ENCODE measurements at places on chromosomes 1 and 21.

DNA sequence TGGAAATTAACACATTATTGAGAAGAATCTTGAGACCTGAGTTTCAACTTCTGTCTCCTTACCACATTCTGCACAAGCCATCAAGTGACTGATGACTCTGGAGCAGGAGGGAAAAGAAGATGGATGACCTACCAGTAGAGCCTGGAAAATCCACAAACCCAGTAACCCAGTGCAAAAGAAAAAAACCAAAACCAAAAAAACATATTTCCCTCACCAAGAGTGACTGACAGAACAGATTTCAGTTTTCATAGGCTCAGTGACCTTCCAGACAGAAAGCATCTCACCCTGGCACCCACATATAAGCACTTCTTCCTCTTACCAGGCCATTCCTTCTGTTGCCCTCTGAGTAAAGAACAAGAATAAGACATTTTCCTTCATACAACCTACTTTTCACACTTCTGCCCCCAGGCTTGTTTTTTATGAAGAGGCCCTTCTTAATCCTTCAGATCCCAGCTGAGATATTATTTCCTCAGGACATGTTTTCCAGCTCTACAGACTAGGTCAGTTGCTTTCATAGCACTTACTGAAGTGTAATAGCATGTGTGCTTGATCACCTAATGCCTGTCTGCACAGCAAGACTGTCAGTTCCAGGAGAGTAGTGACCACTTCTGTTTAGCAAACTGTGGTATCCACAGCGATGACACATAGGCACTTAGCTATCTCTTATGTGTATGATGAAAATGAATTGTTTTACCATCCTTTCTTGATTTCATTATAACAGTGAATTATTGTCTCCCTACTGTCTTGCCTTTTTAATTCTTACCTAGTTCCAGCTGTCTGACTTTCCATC is 4.0 kb downstream of the TSACC start:
- DNase-seq, result no peak

GRCh38 chr1:108096089-108096488 is 104.1 kb downstream of the SLC25A24 start:
- no peak for DNase-seq

GRCh38 chr1:200243042-200243437 is 166.8 kb downstream of the ZNF281 start:
- DNase-seq, result no peak

DNA sequence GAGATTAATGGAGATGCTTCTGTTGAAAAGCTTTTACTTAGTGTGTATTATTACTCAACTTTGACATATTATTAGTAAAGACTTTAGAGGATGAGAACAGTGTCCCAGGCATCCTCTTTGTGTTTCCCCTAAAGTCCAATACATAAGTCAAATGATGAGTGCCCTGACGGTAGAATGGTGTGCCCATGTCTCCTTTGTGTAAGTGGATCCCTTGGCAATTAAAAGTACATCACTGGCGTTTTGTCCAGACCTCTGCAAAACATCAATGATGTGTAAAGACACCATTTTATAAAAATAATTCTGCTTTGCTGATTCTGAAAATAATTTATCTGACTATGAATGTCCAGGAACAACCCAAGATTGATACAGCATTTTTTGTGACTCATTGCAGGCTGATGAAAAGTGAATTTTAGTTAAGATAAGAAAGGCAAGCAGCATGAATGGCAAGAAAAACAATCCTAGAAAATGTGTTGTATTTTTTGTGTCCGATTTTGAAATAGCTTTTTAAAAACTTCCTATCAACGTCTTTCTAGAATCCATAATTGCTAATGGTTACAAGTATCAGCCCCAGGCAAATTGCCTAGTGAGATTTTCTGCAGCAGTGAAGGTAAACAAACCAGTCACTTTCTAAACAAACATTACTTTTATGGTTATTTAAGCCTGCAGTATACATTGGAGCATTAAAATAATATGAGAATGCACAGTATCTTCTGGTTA is 251.5 kb downstream of the PTPRC start:
- DNase-seq, result no peak

GRCh38 chr1:228073061-228073856 is 9.2 kb upstream of the ARF1 start:
- no peak for DNase-seq

DNA sequence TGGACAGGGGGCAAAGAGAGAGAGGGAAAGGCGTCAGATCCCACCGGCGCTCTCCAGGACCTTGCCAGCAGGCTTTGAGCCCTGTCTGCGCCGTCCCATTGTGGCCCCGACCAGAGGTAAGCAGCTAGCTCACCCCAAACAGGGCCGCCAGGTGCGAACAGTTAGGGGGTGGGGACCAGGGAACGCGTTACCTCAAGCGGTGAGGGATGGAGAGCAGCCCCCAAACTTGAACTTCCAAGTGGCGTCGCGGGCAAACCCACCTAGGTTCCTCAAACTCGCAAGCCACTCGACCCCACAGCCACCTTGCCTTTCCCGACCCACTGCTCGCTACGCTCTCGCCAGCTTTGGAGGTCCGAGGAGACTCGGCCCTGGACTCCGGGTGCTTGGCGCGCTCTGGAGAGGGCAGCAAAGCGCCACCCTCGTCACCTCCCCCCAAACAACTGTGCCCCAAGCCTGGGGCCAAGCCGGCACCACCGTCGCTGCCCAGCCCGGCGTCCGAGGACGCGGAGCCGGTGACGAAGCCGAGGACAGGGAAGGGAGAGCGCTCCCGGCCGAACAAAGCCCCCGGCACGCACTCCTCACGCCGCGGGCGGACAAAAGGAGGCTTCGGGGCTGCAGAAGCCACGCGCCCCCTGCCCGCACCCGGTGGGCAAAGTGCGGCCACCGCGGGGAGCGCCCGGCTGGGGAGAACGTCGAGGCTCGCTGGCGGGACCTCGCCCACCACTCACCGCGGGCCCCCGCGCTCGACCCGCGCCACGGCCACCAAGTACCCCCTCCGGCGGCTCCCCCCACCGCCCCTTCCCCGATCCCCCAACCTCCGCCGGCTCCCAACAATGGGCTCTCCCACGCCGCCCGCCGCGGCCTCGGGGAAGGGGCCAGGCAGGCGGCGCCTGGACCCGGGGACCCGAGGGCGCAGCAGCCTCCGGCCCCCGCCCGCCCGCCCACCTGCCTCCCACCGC is 976 bp downstream of the SSBP3 start:
- DNase-seq, result no peak

- no peak for DNase-seq
Measured at GRCh38 chr1:8835941-8836643, 18.7 kb upstream of the RERE start.

GRCh38 chr1:112548547-112548946 is 39.8 kb downstream of the WNT2B start:
- no peak for DNase-seq

GRCh38 chr1:23102289-23102688 is 66.4 kb downstream of the LUZP1 start:
- DNase-seq, result no peak

DNA sequence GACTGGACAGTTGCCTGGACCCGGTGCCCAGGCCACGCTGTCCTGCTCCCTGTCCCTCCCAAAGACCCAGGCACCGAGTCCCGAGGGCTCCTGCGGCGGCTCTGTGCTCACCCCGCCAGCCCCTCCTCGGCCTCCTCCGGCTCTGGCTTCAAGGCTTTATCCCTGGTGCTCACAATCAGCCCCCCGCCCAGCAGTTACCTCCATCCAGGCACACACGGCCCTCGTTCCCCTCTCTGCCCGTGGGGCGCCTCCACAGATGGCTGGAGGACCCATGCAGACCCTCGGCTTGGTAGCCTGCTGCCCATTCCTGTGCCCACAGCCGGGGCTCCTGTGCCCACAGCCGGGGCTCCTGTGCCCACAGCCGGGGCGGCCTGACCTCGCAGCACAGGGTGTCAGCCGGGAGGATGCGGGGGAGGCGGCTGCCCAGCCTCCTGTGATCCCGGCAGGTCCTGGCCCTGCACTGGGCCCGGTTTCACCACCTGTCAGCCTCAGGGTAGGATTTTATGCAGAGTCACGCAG is 52.3 kb upstream of the COL18A1 start:
- DNase-seq, result no peak

DNA sequence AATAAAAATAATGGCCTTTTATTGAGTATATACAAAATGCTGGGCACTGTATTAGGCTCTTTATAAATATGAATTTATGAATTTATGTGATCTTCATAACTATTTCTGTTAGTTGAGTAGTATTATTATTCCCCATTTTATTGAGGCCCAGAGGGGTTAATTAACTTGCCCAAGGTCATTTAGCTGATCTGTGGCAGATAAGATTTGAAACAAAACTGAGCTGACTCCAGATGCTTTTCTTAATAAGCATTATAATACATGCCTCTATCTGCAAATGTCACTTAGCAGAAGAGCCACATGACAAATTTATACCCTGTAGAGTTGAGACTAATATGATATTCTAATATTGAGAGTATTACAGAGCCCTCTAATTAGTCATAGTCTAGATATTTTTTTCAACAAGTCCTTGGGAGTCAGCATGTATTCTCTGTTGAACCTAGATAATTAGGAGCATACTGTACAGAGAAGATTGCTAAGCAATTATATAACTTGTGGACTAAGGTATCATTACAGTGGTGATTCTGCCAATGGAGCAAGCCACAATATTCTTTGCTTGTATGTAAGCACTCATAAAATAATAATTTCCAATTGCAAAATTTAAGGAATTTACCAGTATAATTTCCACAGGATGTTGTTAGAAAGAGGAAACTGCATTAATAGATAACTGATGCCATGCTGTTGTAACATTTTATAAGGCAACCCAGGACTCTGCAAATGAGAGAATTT is 112.0 kb downstream of the LRRC40 start:
- no peak for DNase-seq

- DNase-seq, result no peak
Measured at GRCh38 chr1:243286409-243287122, 30.7 kb downstream of the SDCCAG8 start.

GRCh38 chr1:102186536-102186935 is 189.8 kb upstream of the OLFM3 start:
- no peak for DNase-seq

GRCh38 chr1:115062542-115063004 is 26.7 kb downstream of the TSPAN2 start:
- no peak for DNase-seq

- DNase-seq, result no peak
Measured at GRCh38 chr1:75587692-75588091, 23.2 kb downstream of the SLC44A5 start.

DNA sequence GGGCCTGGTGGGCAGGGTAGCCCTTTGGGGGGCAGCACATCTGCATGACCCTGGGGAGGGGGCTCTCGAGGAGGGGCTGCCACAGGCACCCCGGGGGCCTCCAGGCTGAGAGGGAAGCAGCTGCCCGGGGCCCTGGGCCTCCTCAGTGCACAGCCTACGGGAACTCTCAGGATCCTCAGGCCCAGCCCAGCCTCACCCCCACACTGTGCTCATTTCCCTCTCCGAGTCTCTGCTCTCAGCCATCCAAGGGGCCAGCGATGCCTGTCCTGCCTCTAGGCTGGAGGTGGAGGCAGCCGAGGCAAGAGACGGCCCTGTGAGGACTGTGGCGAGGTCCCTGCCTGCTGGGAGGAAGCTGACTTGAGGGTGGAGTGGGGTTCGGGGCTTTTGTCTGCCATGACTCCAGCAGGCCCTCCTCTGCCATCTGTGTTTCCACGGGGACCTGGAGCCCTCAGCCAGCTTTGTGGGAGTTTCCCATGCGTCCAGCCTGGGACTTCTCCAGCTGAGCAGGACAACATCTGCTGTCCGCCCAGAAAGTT is 7.2 kb upstream of the PLEKHG5 start:
- no peak for DNase-seq

- no peak for DNase-seq
Measured at GRCh38 chr1:45892068-45892785, 88.8 kb downstream of the MAST2 start.

- DNase-seq, result no peak
Measured at GRCh38 chr1:202760589-202760988, 47.6 kb downstream of the KDM5B start.

DNA sequence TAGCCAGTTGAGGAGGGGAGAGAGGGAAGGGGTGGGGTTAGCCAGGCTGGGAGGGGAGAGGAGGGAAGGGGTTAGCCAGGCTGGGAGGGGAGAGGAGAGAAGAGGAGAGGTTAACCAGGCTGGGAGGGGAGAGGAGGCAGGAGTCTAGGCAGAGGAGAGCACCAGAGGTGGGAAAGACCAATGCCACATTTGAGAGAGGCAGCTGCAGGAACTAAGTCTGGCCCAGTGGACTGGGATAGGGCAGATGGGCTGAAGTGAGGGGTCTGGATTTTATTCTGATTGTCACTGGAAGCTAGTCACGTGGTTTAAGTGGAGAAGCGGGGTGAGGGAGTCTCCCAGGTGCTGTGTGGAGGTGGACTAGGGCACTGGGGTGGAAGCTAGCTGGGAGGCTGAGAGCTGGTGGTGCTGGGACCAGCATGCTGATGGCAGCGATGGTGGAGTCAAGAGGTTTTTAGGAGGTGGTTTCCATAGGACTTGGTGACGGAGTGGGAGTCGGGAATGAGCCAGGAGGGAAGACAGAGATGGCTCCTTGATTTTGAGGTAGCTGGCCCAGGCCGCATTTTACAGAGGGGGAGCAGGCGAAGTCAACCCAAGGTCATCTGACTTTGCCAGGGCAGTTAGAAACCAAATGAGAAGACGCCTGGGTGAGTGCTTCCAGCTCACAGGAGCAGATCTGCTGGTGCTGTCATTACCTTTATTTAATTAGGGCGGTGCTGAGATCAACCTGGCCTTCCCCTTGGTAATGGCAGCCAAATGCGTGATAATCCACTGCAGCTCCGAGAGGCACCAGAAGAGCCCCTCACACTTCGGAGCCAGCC is 42.8 kb downstream of the DISP3 start:
- no peak for DNase-seq
